ENCODE measurements at places on chromosomes 3 and 15.

- no peak for DNase-seq
Observed at GRCh38 chr15:90572893-90573292, 43.2 kb downstream of the CRTC3 start.

DNA sequence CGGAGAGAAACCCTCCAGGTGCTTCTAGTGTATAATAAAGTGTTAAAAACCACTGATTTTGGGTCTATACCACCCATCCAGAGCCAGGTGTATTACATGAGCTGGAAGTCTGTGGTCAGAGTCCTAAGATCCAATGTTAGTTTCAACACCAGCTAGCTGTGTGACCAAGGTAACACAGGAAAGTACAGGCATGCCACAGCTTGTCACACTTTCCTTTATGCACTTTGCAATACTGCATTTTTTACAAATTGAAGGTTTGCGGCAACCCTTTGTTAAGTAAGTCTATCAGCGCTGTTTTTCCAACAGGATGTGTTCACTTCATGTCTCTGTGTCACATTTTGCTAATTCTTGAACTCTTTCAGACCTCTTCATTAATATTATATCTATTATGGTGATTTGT is 201.3 kb upstream of the PRICKLE2 start:
- DNase-seq, result no peak

GRCh38 chr3:144229953-144230352 is 258.3 kb downstream of the DIPK2A start:
- DNase-seq, result no peak

DNA sequence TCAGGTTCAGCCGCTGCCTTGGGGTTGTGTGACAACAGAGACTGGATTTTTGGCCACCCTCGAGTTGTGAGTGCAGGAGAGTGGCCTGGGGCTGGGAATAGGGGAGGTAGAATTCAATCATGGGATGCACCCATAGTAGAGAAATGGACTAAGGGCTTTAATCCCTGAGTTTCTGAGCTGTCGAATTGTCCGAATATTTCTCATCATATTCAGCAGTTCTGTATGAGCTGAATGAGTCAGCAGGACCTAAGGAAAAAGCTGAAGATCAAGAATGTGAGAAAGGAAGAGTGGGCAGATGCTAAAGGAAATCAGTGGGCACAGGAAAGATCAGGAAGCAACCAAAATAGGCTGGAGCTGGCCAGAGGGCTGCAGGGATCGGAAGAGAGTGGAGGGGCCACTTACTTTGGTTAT is 44.4 kb upstream of the SACM1L start:
- no peak for DNase-seq

- no peak for DNase-seq
Observed at GRCh38 chr3:20022954-20023622, 11.0 kb upstream of the PP2D1 start.
